Forelimb muscle (tissue), 1 donor: ENCODE measurements at places on chromosomes 3 and 15.

DNA sequence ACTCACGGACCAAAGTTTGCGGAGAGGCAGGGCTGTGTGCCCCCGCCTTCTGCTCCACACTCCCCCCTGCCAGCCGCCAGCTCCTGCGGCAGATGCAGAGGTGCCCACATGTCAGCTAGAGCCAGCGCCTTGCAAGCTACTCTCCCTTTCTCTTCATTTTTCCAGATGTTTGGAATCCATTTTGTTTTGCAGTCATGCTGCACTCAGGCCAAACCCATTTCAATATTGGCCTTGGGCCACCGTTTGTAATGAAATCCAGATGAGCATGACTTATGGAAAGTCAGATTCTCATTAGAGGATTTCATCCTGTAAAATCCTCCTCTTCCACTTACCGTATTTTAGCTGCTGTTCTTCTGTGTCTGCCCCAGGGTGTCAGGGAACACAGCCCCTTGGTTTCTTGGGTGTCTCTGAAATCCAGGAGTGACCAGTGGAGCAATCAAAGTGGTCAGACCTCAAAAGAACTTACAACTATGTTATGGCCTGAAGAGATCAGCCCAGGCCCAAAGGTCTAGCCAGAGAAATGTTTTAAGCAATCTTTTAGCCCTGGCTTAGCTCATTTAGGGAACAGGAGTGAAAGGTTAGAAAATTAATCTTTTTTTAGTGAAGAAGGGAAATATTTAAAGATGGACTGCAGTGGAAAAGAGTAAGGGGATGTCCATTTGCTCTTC lies 65.8 kb downstream of the AAGAB start:
- DNase-seq, result peak; percentile 95

GRCh38 chr15:40928821-40929659 lies at the start of gene DLL4:
DLL4 (plus strand) TSS chr15:40929340; CDS start chr15:40929669, 329 bp downstream.
- no peak for DNase-seq

DNA sequence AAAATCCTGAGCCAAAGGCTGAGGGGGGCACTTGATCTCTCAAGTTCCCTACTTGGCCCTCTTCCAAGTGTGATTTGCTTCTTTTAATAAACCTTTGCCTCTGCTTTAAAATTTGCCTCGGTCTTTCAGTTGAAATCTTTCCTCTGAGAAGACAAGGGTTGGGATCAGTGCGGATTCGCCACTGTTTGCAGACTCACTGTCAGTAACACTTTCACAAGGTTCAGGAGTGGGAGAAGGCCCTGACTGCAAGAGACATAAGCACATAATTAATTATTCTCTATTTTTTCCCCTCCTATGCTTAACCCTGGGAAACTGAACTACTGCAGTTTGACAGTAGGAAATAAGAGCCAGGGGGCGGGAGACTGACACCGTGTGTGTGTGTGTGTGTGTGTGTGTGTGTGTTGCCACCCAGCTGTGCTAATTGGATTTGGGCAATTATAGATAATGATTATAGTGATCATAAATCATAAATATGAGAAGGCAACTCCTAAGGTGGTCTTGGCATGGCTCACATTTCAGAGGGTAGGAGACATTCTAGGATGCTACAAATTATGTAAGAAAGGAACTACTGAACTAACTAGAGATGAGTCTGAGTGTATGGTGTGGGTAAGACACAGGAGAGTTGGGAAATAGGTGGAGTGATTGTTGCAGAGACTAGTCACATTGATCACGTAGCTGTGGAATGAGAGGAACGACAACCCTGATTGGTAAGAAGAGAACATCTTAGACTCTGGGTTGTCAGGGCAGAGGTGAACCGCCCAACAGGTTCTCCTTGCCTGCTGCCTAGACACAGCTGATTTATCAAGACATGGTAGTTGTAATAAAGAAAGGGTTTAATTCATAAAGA lies 5.5 kb upstream of the ZNF662 start:
- no peak for DNase-seq

DNA sequence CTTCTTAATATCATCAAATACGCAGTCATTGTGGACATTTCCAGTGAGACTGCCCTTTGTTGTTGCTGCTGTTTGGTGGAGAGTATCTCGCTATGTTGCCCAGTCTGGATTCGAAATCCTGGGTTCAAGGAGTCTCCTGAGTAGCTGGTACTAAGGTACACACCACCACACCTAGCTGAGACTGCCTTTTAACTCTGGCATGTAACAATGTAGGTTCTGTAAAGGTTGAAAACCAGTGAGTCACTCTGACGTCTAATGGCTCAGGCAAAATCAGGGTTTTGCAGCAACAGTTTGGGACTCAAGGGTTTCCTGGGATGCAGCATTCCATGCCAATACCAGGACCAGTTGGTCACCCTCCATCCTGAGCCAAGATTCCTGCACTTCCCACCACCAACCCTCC lies 52.2 kb downstream of the AQP9 start:
- no peak for DNase-seq

- no peak for DNase-seq
Observed at GRCh38 chr3:182136008-182136910, 424.5 kb downstream of the SOX2 start.

- no peak for DNase-seq
Observed at GRCh38 chr3:102735311-102735710, 300.5 kb downstream of the ZPLD1 start.

DNA sequence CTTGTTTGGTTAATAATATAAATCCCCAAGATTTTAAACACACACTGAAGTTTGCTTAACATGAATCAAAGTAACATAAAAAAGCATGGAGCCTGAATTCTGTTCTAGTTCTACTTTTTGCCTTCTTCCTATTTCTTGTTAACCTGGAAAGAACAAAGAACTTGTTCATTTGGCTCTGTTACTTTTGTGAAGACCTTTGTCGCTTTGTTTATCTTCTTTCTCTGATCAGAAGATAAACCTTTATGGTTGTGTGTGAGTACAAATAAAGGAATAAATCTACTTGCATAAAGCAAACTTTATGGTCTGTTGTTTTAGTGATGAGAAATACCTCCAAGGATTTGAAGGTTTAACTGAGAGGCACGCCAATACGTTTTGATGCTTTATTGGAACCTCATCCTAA lies 210.1 kb upstream of the SATB1 start:
- DNase-seq, result no peak

DNA sequence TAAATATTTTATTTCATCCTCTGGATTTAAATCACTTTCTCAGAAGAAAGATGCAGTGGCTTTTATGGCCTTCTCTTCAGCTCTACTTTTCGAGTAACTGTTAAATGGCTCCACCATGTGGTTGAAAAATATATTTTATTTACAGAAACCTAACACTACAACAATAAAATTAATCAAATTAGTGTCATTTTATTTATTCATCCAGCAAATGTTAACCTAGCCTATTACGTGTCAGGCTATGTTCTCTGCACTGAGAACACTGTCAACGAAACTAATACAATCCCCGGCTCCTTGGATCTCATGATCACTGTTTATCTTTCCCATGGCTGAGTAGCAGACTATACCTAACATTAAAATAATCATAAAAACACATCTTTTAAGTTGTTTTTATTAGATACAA lies 148.0 kb upstream of the OSTN start:
- DNase-seq, result no peak

DNA sequence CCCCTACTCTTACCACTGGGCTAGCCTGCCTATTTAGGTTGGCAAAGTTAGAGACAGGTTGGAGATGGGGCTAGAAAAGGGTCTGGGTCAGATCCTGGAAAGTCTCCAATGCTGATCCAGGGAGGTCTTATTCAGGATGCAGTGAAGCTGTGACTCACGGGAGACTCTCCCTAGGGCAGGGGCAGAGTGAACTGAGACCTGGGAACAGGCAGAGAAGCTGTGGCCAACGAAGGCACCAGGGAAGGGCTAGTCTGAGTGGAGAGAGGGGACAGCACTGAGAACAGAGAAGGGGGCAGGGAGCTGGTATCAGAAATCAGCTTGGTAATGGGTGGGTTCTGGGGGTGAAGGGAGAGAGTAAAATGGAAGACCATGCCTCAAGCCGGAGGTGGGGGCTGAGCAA lies 2.2 kb downstream of the LTF start:
- DNase-seq, result no peak

DNA sequence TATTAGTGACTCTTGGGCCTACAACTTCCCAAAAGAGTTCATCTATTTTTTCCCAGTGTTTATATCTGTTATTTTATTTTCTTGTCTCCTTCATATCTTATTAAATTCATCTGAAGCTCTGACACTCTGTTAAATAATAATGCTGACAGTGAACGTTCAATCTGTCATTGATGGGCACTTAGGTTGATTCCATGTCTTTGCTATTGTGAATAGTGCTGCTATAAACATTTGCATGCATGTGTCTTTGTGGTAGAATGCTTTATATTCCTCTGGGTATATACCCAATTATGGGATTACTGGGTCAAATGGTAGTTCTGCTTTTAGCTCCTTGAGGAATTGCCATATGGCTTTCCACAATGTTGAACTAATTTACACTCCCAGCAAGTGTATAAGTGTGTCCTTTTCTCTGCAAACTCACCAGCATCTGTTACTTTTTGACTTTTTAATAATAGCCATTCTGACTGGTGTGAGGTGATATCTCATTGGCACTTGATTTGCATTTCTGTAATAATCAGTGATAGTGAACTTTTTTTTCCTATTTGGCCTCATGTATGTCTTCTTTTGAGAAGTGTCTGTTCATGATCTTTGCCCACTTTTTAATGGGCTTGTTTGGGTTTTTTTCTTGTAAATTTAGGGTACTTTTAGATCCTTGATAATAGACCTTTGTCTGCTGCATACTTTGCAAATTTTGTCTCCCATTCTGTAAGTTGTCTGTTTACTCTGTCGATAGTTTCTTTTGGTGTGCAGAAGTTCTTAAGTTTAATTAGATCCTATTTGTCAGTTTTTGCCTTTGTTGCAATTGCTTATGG lies 122.5 kb downstream of the LEKR1 start:
- no peak for DNase-seq
